ENCODE measurements at places on chromosomes 16 and 17.
A peak's percentile ranks its signal among the peaks of the same experiment; 100 is the strongest.

DNA sequence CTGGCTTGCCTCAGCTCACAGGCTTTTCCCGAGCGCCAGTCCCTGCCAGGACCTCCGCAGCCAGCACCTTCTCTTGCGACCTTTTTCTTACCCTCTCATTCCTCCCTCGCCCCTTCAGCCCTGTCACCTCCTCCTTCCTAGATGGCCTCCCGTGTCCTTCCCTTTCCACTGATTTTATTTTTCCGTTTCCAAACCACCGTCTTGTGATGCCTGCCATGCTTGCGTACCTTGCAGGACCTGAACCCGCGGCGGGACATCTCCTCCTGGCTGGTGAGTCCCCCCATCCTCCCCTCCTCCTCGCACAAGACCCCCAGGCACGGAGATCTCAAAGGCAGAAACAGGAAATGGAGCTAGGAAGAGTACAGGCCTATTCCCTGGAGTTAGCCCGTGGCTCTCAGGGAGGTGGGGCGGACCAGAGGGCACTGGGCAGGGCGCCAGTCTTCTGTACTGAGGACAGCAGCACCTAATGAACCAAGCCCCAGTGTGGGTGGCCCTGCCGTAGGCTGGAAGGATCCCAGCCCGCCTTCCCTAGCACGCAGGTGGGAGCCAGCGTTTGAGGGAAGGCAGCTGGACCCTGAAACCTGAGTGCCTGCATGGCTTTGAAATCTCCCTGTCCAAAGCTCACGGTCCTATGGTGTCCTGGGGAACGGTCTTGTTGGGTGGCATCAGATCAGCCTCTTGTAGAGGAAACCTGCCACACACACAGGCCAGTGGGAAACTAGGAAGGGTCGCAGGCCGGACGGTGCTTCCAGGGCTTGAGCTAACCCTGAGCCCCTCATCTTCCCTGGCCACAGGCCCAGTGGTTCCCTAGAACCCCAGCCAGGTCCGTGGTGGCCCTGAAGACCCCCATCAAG lies 612 bp downstream of the CISD3 start:
- no peaks in the 10 kb centered on the region for H3K36me3 ChIP-seq
- peaks cover 39% of the 10 kb centered on the region for H3K4me1 ChIP-seq
- DNase-seq, result no peak
- H3K4me3 ChIP-seq, result peak overlapping the region; percentile 69

- H3K4me3 ChIP-seq, result no peak overlapping the region
- no peaks in the 10 kb centered on the region for H3K27me3 ChIP-seq
- no peak overlapping the region for H3K27ac ChIP-seq
- H3K4me1 ChIP-seq, result no peaks in the 10 kb centered on the region
- H3K36me3 ChIP-seq, result peaks cover 2% of the 10 kb centered on the region
Observed at GRCh38 chr16:69123910-69124309, 8.5 kb downstream of the CHTF8 start.

- H3K36me3 ChIP-seq, result peaks cover 2% of the 10 kb centered on the region
- no peak for DNase-seq
- H3K27me3 ChIP-seq, result no peaks in the 10 kb centered on the region
Observed at GRCh38 chr16:67936124-67936879, at the start of gene PSMB10. Gene PSMB10, minus strand, starts transcription at chr16:67936850. Its CDS starts 101 bp downstream, at chr16:67936749.

GRCh38 chr17:58917228-58917627 lies 161.6 kb downstream of the PPM1E start:
- H3K36me3 ChIP-seq, result no peaks in the 10 kb centered on the region
- H3K4me3 ChIP-seq, result no peak overlapping the region
- DNase-seq, result no peak

- peaks cover 75% of the 10 kb centered on the region for H3K4me1 ChIP-seq
- DNase-seq, result no peak
- H3K27ac ChIP-seq, result peak overlapping the region; percentile 99
- peak overlapping the region; percentile 92 for H3K4me3 ChIP-seq
- no peaks in the 10 kb centered on the region for H3K36me3 ChIP-seq
- H3K27me3 ChIP-seq, result no peaks in the 10 kb centered on the region
Observed at GRCh38 chr17:77320485-77321256, 179.9 kb downstream of the SEC14L1 start.

DNA sequence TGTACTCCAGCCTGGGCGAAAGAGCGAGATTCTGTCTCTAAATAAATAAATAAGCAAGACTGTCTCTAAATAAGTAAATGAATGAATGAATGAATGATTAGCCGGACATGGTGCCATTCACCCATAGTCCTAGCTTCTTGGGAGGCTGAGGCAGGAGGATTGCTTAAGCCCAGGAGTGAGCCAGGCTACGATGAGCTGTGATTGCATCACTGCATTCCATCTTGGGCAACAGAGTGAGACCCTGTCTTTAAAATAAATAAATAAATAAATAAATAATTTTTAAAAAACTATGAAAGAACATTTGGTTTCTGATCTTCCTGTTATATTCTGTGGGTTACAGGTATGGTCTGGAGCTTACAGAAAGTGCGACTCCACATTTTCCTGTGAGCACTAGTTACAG lies 65.0 kb downstream of the C17orf58 start:
- peaks cover 6% of the 10 kb centered on the region for H3K36me3 ChIP-seq
- no peak overlapping the region for H3K27ac ChIP-seq
- no peaks in the 10 kb centered on the region for H3K4me1 ChIP-seq
- no peak for DNase-seq

- no peak for DNase-seq
- no peak overlapping the region for H3K27ac ChIP-seq
- H3K36me3 ChIP-seq, result no peaks in the 10 kb centered on the region
- no peaks in the 10 kb centered on the region for H3K4me1 ChIP-seq
Observed at GRCh38 chr17:73430848-73431247, 119.0 kb upstream of the CDC42EP4 start.

- no peaks in the 10 kb centered on the region for H3K27me3 ChIP-seq
- DNase-seq, result no peak
- H3K4me1 ChIP-seq, result no peaks in the 10 kb centered on the region
- no peak overlapping the region for H3K27ac ChIP-seq
Observed at GRCh38 chr16:58508671-58509251, 6.6 kb upstream of the SETD6 start.

DNA sequence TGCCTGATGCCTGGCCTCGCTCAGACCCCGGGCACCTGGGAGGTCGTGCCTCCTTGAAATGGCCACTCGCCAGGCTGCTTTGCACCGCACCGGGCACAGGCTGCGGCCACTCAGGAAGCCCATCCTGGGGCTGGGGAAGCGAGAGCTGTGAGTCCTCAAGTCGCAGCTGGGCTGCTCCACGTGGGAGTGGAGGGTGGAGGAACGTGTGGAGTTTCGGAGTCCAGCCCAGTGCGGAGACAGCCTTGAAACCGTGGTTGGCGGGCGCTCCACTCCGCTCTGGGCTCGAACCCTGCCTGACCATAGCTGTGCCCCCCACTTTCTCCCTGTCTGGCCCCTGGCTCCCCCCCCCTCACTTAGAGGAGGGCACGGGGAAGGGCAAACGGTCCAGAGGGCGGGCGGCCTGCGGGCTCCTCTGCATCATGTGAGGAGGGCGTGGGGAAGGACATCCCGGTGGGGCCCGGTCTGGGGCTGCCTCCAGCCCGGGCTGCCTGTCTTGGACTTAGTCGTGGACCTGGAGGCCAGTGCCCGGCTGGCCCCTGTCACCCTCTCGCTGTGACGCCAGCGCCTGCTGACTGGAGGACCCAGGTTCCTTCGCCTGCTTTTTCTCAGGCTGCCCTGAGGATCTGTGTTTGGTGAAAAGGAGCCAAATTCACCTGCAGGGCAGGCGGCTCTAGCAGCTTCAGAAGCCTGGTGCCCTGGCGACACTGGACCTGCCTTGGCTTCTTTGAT lies 2.5 kb downstream of the UBE2I start:
- peak overlapping the region; percentile 87 for H3K4me3 ChIP-seq
- peaks cover 16% of the 10 kb centered on the region for H3K36me3 ChIP-seq
- no peak for DNase-seq
- H3K27ac ChIP-seq, result peak overlapping the region; percentile 93
- H3K27me3 ChIP-seq, result no peaks in the 10 kb centered on the region

- DNase-seq, result peak; percentile 38
- H3K4me3 ChIP-seq, result no peak overlapping the region
- peaks cover 3% of the 10 kb centered on the region for H3K36me3 ChIP-seq
- no peaks in the 10 kb centered on the region for H3K27me3 ChIP-seq
Observed at GRCh38 chr17:42221886-42222745, 27.8 kb upstream of the GHDC start.
